Head of caudate nucleus (tissue), 42 donors: ENCODE measurements at places on chromosomes 12 and 14.

GRCh38 chr12:81668475-81668874 is 90.7 kb downstream of the PPFIA2 start:
- no peak for DNase-seq

- DNase-seq: no peak
Measured at GRCh38 chr14:57837267-57837666, 28.6 kb downstream of the SLC35F4 start.

DNA sequence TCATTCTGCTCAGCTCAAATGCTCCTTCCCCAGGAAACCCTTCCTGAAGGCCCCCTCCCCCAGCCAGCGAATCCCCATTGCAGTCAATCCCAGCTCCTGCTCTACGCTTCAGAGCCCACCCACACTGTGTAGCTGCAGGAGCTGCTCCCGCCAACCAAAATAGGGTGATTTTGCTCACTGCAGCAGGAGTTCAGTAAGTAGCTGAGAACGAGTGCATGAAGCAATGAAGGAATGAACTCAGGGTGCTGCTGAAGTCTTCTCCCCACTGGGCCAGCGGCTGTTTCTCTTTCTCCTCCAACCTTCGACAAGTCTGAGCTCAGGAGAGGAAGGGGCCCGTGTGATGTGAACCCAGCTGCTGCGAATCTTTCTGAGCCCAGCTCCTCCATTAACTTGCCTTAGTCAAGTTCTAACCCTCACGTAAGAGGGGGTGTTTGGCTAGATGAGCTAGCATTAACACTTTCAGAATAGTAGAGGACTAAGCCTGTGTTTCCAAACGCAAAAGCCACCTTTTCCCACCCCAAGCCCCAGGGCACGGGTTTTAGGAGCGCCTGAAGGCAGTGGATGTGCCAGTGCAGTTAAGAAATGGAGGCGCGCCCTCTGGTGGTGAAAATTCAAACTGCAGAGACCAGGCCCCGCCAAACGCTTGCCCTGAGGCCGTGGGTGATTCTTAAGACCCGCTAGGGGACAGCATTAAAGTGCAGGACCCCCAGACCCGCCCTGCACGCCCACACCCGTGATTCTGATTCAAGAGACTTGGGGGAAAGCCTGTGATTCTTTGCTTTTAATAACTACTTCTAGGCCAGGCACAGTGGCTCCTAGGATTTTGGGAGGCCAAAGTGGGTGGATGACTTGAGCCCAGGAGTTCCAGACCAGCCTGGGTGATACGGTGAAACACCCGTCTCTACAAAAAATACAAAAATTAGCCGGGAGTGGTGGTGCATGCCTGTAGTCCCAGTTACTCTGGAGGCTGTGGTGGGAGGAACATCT is 11.9 kb upstream of the SERPINA4 start:
- peak; percentile 84 for DNase-seq

GRCh38 chr14:36450550-36450949 is 69.5 kb downstream of the NKX2-1 start:
- DNase-seq: no peak
